Suppressor macrophage (primary cell): ENCODE measurements at places on chromosomes 5 and 9.

- no peak for DNase-seq
These were observed 103.5 kb upstream of the DPYSL3 start for GRCh38 chr5:147613359-147613758.

DNA sequence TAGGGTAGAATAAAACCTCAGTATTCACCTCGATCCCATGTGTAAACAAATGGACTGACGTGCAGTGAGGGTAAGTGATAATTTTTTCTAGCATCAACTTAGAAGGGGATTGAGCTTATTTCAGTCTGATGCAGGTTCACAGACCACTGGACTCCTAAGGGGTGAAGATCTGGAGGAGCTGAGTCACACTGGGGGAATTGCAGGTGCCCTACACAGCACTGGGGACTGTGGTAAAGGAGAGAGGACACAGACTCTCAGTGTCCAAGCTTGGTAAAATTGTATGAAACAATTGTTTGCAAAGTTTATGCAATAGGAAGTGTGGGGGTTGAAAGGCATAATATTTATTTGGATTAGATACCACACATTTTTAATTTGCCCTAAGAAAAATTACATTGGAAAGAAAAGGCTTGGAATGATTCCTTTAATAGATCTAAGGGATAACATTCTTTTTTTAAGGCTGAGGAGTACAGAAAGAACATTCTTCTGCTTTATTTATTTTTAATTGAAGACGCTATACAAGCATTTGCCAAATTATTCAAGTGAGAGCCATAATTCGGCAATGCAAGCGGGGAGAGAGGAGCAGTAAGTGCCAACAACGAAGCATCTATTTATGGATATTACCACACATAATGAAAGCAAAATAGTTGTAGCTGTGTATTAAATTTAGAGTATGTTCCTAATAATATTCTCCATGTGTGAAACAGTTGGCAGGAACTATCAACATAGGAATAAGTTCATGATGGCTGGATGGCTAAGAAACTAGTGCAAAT, 766.9 kb upstream of the ADAMTS16 start:
- DNase-seq: no peak

DNA sequence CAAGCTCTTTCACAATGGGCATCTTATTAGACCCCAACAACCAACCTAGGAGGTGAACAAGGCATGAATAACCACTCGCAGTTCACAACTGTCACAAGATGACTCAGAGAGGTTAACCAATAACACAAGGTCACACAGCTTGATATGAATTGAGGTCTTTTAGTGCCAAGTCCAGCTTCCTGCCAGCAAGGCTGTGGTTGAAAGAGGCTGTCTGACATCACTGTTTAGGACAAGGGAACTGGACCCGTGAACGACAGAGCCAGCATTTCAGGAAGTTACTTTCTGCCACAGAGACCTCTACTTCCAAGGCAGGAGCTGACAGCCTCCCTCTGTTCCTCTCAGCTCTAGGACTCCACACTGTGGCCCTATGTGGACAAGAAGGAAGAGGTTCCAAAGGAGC, 53.4 kb upstream of the ALDH1B1 start:
- peak; percentile 82 for DNase-seq

- no peak for DNase-seq
These were observed 63.8 kb downstream of the RNF38 start for GRCh38 chr9:36336131-36336907.

DNA sequence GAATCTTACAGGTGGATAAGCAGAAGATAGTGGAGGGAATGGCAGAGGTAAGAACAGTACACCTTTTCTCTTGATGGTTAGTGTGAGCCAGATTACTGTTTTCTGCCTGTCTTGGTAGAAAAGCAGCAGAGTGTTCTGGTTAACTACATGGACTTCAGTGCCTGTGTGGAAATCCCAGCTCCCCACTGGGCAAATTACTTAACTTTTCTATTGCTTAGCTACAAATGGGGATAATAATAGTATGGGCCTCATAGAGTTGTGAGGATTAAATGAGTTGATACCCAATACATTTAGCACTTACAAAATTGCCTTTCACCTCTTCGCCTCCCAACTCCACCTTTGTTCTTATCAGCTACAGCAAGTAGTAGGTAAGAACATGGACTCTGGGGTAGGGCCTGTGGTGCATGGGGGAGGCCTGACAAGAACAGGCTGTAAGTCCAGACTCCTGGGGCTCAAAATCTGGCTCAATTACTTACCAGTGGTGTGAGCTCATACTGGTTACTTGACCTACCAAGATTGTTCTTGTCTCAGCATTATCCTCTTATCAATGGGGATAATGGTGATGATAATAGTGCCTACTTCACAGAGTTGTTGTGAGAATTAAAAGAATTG, 125.1 kb downstream of the LIFR start:
- DNase-seq: no peak

DNA sequence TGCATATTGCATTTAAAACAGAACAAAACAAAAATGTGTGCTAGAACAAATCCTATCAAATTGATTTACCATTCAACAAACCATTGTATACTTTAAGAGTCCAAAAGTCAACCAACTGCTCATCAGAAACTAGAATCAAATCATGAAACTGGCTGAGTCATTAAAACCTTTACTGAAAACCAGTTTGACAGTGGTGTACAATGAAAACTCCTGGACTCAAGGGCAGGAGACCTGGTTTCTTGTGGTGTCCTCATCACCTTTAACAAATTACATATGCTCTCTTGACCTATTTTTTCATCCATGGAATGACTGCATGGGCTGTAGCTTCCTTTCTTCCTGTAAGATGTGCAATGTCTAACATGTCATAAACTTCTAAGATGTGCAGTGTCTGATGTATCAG, 315.3 kb upstream of the SLC30A5 start:
- no peak for DNase-seq

GRCh38 chr5:140182803-140183367, 7.9 kb downstream of the CYSTM1 start:
- DNase-seq: peak; percentile 87

GRCh38 chr5:134708301-134708700, 30.0 kb upstream of the CAMLG start:
- DNase-seq: no peak

DNA sequence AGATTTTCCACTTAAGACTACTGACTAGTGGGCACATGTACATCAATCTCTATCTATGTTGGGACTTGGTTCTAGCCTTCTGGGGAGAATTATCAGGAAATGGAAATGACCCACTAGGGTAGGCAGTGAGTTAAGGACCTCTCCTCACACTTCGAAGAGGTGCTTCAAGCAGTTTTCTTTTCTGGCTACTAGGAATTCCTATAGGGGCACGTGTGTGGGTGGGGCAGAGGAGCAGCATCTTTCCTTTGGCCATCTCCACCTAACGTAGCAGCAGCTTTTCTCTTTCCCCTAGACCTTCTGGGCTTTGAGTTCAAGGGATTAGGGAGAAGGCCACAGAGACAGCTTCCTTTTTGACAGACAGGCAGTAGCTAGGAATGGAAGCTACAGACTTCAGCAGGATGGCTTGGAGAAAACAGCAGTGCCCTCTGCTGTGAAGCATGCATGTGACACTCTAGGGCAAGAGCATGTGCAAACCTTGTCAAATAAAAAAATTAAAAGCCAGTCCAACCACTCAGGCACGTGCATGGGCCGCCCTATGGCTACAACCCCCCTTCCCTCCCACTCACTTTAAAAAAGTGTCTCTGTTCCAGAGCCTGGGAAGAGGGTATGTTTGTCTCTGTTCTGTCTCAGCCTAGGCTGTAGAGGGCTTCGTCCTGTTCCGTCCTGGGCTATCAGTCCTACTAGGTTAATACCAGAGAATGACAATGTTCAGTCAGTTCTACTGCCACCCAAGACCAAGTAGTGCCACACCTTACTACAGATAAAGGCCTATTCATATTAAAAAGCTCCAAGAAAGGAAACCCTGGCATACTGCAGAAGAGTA, 8.7 kb upstream of the GFRA3 start:
- peak; percentile 56 for DNase-seq

DNA sequence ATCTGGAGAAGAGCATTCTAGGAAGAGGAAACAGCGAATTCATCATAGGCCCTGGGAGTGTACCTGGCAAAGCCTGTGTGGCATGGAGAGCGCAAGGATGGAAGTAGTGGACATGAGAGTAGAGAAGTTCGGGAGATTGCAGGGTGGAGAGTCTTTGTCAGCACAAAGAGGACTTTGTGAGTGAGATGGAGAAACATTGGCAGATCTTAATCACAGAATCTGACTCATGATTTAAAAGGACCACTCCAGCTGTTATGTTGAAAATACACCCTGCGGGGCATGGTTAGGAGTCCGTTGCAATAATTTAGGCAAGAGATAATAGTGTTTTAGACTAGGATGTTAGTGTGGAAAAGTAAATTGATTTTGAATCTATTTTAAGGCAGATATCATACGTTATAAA, 116.9 kb downstream of the HACD4 start:
- DNase-seq: no peak

DNA sequence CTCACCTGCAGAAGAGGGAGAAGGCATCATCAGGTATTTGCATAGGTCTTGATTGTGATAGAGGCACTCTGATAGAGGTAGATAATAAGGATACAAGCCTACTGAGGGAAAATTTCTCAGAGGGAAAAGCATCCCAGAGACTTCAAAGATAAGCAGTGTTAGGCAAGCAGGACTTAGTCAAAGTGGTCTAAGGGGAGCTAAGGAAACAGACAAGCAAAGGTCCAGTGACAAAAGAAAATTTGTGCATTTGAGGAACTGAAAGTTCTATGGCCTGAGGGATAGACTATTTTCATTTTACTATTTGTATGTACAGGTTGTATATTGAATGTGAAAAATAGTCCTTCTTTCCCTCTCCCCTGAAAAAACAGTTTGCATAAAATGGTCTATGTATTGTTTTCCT, 27.4 kb downstream of the OXCT1 start:
- peak; percentile 15 for DNase-seq

DNA sequence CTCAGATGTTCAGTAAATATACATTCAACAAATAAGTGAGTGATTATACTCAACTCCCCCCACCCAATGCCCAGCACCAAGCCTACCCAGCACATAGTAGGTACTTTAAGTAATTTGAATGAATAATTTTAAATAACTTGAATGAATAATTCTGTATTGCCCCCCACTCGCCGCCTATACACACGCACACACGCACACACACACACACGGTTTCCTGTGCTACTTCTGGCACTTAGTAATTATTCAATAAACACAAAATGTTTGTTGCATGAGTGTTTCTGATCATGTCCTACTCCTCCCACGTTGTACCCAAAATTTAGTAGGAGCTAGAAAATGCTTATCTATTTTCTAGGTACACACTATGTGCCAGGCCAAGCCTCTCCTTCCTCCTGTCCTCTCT, 16.2 kb downstream of the PCDH12 start:
- no peak for DNase-seq

- DNase-seq: no peak
These were observed 72.5 kb downstream of the MACROH2A1 start for GRCh38 chr5:135326296-135327254.

GRCh38 chr5:162230348-162230747, 162.8 kb downstream of the GABRG2 start:
- no peak for DNase-seq

GRCh38 chr5:111221139-111221538, 3.0 kb upstream of the CAMK4 start:
- no peak for DNase-seq

DNA sequence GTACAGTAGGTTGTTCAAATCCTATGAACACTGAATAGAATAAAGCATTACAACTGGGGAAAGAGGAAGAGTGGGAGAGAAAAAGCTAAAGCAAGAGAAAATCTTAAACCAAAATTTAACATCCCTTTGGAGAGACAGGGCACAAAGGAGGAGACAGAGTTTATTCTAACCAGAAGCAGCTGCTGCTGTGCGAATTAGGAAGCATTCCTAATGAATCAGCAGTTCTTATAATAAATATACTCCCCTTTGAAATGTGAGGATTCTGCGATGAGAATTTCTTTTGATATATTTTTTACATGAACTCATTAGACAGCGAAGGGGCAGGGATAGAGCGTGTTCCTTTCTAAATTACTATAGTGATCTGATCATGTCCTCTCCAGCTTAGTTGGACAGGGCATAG, 233.4 kb downstream of the DENND1A start:
- no peak for DNase-seq

DNA sequence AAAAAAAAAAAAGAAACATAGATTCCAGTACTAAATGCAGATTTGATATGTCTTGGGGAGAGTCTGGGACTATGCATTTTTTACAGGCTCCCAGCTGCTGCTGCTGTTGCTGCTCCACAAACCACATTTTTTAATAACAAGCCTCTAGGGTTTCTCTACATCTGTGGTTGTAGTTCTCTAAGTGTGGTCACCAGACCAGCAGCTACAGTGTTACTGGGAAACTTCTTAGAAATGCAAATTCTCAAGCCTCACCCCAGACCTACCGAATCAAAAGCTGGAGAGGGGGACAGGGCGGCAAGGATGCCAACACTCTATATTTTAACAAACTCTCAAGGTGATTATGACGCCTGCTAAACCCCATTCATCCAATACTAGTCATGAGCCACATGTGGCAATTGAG, 293.4 kb upstream of the PTGER4 start:
- DNase-seq: peak; percentile 58

DNA sequence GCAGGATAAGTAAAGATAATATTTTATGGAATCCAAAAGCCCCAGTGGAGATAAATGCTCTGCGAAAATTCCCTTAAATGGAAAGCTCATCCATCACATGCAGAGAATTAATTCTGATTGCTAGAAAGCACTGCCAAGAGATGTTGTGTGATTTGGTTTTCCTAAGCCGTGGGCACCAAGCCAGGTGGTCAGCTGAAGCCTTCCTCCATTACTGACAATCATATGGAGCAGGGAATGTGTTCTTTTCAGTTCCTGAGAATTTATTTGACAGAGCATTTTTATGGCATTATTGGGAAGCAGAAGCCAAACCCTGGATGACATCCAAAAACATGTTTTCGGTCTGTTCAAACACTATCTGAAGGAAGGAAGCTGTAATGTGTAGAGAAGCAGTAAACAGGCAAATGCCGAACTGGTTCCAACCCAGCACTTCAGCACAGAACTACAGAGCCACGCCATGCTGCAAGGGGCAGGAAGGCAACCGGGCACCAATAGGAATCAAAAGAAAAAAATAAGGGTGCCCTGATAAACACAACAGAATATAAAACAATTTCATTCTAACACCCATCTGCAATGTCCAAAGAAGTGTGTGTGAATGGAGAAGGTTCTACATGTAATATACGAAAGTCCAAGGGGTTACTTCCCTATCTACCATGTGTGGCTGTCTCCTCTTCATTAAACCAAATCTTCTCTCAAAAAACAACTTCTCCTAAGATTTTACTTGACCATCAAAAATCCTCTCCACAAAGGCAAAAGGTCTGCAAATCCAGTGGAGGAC, 12.3 kb downstream of the ARSB start:
- peak; percentile 37 for DNase-seq

GRCh38 chr5:132019857-132020555, 8.5 kb upstream of the ACSL6 start:
- DNase-seq: no peak

DNA sequence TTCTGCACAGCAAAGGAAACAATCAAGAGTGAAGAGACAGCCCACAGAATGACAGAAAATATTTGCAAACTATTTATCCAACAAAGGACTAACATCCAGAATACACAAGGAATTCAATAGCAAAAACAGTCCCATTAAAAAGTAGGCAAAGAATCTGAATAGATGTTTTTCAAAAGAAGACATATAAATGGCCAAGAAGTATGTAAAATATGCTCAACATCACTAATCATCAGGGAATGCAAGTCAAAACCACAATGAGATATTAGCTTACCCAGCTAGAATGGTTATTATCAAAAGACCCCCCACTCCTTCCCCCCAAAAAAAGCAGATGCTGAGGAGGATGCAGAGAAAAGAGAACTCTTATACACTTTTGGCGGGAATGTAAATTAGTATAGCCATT, 13.4 kb upstream of the OR13C8 start:
- DNase-seq: no peak
